Astrocyte of the cerebellum (primary cell): ENCODE measurements at places on chromosomes 5 and 9.

- DNase-seq, result peak; percentile 77
Observed at GRCh38 chr5:124061663-124062062, 549.7 kb downstream of the CSNK1G3 start.

DNA sequence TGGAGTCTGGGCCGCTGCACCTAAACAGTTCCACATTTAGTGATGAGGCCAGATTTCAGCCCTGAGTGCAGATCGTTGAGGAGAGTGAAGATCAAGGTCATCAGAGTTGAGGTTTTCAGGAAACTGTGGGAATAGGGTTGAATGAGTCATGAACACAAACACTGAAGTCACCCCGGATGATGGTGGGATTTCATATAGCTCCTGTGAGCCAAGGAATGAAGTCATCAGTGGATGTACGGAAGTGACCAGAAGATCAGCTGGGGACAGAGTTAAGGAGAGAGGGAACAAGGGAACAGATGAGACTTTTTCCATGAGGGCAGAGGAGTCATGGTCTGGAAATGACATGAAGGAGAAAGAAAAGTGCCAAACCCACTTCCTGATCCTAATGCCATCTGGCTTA lies 36.5 kb downstream of the PALM2AKAP2 start:
- peak; percentile 93 for DNase-seq

DNA sequence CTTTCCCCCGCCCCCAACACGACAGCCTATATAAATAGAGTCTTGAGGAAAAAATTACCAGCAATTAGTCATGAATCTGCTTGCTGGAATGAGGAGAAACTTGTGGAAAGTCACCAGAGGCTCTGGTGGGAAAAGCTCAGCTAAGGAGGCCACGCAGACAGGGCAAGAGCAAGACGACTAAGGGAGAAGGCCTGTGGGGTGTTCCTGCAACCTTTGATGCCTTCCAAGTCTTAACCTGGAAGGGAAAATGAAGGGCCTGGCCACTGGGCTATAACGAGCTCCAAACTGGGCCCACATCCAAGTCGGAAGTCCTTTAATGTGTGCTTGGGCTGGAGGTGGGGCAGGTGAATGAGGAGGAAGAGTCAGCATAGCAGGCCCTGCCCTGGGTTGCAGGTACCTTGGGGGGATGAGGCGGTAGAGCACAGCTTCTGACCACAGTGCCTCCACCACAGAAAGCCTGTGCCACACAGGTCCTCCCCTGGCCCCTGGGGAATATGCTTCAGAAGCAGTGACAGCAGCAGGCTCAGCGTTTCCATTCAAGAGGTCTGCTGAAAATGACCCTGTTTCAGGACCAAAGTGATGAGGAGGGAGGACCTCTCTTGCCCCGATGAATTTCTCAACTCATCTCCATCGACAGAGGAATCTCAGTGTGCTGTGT lies 92.8 kb upstream of the LRRTM2 start:
- no peak for DNase-seq

GRCh38 chr5:129440424-129440823 lies 19.7 kb upstream of the ADAMTS19 start:
- DNase-seq, result no peak

- no peak for DNase-seq
Observed at GRCh38 chr5:61416420-61416819, 84.4 kb downstream of the ZSWIM6 start.

GRCh38 chr9:19922476-19923118 lies 133.8 kb upstream of the SLC24A2 start:
- peak; percentile 56 for DNase-seq

- no peak for DNase-seq
Observed at GRCh38 chr9:117809751-117810150, 105.5 kb downstream of the TLR4 start.

DNA sequence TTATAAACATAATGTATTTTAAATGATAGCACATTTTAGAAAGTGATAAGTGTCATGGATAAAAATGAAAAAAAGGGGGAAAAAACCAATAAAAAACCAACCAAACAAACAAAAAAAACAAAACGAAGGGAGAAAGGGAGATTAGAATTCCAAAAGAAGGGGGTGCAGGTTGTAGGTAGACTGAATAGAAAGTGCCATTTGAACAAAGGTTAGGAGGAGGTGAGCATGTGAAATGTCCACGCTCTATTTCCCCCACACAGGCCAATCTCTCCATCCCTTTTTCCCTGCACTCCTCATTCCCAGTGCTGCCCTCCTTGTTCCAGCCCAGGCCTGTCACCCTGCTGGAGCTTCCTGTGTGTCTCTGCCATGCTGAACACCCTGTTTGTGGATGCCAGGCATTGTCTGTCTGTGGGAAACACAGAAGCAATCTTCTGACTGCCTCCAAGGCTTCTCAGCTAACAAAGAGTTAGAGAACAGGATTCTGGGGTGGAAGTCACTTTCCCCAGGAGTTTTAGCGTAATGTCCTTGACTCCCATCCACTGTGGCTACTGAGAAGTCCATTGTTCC lies 138.8 kb downstream of the ADAMTS16 start:
- no peak for DNase-seq

DNA sequence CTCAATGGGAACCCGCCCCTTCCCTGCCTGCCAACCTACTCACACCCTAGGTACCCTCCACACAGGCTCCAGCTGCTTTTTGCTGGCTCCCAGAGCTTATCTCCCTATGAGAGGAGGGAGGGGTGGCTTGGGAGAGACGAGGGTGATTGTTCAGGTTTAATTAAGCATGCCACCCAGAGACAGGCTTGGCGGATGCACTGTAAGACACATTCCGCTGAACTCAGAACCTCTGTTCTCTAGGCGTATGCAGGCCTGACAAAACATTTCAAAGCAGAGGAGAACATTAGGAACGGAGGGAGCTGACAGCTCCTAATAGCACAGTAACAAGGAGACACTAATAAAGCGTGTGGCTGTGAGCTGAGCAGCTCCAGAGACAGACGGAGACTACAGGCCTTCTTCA lies 80.1 kb downstream of the TRIM32 start:
- no peak for DNase-seq

DNA sequence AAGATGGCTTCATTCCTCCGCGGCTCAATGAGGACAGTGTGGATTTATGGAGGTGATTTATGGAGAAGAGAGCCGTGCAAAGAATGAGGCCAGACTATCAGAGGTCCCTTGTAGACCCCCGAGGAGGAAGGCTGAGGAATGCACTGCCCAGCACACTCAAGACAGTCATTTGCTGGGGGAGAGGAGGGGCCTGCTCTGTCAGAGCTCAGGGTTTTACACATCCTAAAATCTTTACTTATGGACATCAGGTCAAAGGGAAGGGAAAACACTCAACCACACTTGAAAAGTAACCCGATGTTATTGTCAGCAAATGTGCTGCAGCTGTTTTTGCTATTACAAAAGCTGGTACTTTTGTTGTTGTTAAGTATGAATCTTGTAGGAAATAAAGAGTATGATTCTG lies 289.5 kb downstream of the SLIT3 start:
- no peak for DNase-seq

DNA sequence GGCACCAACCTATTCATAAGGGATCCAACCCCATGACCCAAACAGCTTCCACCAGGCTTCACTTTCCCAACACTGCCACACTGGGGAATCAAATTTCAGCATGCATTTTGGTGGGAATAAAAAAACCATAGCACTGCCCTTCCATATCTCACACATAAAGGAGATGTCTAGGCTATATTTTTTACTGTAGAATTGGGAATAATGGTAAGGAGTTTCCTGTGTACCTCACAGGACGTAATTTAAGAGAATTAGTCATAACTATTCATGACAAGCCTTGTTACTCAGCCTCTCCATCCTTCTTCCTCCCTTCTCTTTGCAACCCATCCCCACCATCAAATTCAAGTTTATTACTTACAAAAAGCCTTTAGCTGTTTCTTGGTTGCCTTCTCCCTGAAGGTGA lies 352.1 kb downstream of the MLLT3 start:
- no peak for DNase-seq

GRCh38 chr5:143229896-143230675 lies 173.4 kb downstream of the NR3C1 start:
- DNase-seq, result no peak

GRCh38 chr9:36623280-36623679 lies 50.6 kb downstream of the MELK start:
- no peak for DNase-seq

DNA sequence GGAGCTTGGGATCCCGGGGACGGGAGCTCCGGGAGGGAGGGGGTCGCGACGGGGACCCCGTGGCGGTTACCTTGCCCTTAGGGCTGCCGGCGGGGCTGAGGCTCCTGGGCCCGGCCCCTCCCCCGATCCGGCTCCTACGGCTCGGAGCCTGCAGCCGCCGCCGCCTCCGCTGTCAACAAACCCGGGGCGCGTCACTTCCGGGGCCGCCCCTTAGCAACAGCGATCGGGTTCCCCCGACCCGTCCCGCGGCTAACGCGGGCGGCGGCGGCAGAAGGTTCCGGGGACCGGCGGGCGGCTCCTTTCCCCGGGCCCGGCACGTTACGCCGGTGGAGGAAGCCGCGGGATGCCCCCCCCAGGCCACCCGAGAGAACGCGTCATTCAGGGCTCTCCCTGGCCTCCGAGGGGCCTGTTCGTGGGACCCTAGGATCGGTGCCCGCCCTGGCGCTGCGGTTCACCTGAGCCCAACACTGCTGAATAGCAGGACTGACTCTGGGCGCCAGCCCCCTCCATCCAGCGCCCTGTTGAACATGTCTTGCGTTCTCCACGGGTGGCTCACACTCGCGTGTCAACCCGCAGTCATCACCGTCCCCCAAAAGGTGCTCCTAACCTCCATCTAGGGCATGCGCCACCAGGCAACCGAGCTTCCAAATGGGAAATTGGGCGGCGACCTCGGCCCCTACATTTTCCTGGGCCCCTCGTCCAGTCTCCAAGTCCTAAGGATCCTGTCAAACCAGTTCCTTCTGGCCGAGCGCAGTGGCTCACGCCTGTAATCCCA lies at the start of gene ZER1:
Gene ZER1 (minus strand): TSS at position 183 of the 775 bp plus-strand sequence. CDS start 16,362 bp downstream, outside the sequence.
- peak; percentile 62 for DNase-seq

- no peak for DNase-seq
Observed at GRCh38 chr5:143183989-143184388, 219.5 kb downstream of the NR3C1 start.

DNA sequence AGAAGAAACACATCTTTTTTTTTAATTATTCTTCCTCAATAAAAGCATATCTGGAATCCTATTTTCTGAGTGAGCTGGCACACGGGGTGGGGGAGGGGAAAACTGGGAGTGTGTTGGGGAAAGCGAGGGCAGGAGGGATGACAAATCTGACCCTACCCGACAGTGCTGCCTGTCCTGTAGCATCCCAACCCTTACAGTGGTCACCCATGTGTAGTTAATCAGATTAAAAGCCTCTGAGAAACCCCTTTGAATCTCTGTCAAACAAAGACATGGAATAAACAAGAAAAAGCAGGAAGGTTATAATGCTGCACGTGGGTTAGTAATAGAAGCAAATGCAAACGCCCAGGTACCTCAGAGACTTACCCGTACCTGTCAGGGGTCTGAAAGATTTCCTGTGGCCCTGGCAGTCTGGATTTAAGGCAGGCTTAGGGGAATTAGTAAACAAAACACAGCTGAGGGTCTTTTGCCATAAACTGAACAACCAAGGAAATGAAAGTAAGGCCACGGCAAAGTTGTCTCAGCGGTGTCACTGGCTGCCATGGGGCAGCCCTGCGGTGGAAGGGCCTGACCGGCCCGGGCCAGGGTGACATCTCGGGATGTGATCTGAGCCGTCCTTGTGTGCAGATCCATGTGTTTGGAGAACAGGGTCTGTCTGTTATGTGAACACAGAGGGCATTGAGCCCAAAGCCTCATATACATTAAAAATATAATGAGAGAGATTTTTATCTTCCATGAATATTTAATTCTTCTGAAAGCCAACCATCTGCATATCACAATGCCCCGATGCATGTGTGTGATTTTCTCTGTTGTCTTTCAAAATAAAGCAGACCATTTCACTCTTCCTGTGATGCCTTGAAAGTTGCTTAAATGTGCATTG lies 308.2 kb downstream of the ZNF608 start:
- DNase-seq, result no peak

DNA sequence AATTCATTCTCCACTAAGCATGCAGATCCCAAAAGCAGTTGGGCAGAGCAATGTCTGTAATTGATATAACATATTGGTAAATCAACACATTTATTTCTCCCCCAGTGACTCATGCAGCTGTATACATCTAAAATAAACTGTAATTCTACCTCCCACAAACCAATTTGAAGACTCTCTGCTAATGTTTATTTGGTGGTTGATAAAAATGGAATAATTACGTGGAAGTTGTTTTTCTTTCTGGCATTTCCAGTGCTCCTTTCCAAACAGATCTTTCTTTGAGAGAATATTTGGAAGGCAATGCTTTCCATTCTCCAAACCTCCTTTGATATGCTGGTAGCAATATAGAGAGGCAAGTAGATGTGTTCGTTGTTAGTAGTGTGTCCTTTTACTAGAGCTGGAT lies 194.7 kb downstream of the CHSY3 start:
- no peak for DNase-seq

DNA sequence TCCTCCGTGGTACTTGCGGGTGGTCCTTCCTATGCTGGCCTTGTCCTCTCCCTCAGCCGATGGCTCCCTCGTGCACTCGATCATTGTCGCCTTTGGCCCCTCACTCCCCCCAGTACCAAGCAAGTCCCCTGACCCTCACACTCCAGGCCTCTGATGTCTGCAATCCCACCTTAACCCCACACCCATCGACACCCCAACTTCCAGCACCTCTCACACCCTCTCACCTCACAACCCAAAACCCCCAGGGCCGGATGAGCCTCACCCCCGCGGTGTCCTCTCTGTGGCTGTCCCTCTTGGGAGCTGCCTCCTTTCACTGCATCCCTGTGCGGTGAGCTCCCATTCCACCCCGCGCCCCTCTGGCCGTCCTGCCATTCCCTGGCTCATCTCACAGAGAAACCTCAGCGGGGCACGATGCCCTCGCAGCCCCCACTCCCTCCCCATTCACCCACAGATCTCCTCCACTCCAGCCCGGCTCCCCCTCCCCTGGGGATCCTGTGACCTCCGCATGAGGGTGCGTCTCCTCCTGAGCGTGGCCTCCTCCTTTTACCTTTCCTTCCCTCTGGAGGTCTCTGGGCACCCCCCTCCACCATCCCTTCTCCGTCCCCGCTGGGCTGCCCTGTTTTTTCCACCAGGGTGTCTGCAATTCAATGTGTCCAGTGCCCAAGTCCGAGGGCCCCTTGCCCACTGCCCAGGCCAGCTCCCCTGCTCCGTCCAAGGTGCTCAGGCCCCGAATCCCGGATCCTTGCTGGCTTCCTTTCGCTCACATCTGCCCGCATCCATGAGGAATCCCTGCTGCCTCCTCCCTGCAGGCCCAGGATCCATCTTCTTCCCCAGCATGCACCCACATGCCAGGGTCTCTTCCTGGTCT lies 15.8 kb upstream of the RNU6ATAC start:
- no peak for DNase-seq

DNA sequence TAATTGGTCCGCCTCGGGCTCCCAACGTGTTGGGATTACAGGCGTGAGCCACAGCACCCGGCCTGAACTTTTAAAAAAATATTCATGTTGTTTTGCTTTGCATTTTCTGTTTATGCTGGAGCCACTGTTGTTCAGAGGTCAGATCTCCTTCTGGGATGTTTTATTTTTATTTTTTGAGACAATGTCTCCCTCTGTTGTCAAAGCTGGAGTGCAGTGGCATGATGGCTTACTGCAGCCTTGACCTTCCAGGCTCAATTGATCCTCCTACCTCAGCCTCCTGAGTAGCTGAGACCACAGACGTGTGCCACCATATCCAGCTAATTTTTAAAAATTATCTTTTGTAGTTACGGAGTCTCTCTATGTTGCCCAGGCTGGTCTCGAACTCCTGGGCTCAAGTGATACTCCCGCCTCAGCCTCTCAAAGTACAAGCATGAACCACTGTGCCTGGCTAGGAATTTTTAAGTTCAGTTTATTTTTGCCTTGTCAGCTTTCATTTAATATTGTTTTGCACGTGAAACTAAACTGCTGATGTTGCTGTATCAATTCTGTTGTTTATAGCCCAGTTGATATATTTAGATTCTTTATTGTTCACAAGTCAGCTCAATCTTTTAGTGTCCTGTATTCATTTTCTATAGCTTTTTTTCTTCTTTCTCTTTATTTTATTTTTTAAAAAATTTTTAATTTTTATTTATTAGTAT lies 13.7 kb downstream of the TMEFF1 start:
- no peak for DNase-seq
